ENCODE measurements at places on chromosomes 1 and 21.

DNA sequence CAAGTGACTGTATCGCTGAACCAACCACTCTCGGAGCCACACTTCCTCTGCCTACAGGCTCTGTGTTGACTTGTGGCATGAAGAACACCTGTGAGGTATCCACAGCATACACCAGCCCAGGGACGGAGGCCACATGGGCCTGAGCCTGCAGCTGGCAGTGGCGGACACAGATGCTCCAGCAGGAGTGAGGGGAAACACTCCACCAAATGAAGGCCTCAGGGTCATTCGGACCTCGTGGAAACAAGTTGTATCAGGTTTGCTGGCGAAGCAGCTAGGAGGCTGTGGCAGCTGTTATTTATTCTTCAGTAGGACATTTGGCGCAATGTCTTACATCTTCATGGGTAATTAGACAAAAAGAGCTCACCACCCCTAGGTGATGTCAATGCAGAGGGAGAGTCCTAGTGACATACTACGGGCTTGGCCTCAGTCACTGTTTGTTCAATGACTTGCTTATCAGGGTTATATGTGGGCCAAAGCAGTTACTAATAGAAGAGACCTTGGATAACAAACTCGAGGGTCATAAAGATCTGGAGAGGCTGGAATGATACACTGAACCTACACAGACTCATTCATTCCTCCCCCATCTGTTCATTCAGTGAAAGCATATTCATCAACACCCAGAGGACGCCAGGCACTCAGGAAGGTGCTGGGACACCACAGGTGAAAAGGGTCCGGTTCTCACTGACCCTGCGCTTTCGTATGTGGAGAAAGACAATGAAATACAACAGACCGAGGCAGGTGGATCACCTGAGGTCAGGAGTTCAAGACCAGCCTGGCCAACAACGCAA is 11.6 kb upstream of the ETS2 start:
- no peak for DNase-seq

DNA sequence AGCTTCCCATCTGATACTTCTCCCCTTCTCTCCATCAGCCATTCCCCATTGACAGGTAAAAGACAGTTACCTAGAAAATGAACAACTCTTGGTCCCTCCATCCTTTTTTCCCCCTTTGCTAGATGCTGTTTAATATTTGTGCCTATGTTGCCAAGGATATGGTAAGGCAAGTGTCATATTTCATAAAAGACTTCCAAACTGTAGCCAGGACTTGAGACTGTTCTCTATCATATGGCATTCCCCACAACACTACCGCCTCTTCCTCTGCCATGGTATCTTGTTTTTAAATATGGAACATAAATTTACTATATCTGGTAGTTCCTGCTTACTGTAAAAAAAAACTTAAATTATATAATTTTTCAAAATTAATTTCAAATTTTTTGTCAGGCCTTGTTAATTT is 97.2 kb downstream of the PHTF1 start:
- no peak for DNase-seq

DNA sequence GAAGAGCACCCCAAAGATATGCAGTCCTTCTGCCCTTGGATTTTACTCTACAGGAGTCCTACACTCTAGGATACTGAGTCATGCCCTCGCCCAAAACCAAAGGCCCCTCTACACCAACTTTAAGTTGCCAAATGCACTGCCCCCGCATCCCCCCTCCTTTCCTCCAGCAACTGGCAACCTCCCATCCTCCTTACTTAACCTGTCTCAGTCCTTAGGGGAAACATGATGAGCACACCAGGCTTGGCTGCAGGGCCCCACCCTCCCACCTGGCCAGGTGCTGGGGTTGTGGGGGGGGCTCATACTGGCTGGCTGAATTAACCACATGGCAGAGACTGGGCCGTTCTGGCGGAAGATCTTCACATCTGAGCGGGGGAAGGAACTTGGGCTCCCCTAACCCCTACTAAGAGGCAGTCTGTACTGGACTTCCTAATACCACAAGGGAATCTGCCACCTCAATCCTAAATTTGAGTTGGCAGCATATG is 1.2 kb downstream of the HDGF start:
- DNase-seq: no peak

- peak; percentile 86 for DNase-seq
Observed at GRCh38 chr1:231806623-231807495, 180.3 kb downstream of the DISC1 start.

DNA sequence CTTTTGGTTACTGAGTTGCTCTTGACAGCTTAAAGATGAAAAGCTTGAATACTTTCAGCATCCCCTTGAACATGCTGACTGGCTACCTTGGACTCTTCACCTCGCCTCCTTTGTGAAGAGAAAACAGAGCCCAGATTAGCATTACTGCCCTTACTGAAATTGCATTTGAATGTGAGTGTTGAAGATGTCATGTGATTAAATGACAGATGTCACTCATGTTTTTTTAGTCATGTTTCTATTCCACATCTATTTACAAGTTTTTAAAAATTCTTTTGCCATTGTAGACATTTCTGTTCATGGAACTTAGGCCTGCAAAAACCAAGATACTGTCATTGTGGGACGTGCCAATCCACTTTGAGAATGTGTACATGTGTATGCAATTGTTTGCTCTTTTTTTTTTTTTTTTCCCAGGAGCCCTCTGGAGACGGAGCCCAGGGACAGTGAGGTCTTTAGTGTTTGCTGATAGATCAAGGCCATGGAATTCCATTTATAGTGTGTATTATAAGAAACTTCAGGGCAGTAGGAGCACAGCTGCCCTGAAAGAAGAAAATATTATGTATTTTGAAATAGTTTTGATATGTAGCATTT is 25.7 kb upstream of the IVNS1ABP start:
- DNase-seq: no peak

DNA sequence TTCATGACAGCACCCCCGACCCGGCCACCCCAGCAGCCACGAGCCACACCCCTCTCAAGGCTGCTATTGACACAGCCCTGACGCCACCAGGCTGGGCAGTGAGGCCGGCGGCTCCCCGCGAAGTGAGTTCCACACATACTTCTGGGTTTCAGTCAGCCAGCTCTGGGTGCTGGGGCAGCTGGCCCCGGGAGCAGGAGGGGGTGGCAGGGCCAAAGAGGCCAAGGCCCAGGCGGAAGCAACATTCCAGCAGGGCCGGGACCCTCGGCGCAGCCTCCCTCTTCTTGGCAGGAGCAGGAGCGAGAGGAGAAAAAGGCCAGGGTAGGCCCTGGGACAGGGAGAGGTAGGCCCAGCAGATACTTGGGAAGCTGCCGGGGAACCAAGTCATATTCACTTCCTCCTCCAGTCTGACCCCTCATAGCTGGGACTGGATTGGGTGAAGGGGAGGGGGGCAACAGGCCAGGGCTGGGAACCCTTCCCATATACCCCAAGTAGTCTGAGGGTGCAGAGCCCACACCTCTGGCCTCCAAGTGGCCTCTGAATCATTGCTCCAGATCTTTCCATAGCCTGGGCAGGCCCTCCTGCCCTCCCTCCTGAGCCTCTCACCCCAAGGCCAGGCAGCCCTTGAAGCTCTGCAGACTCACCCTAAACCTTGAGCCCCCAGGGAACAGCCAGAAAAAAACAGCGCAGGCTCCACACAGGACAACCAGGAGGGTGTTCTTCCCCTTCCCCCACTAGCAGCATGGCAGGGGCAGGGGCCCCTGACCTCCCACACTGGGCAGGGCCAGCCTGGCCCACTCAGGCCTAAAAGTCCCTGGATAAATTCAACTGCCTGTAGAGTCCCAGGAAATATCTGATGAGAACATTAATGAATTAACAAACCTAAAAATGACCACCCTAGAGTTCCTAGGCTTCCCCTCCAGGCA is 5.7 kb downstream of the HSPG2 start:
- peak; percentile 77 for DNase-seq

DNA sequence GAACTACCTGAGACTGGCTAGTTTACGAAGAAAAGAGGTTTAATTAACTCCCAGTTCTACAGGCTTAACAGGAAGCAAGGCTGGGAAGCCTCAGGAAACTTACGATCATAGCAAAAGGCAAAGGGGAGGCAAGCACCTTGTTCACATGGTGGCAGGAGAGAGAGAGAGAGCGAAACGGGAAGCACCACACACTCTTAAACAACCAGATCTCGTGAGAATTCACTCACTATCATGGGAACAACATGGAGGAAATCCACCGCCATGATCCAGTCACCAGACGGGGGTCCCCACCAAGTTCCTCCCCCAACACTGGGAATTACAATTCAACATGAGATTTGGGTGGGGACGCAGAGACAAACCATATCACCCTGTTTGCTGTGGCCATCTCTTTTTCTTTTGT is 11.8 kb downstream of the MT1HL1 start:
- DNase-seq: no peak

GRCh38 chr1:101026430-101026788 is 825 bp upstream of the DPH5 start:
- DNase-seq: no peak

DNA sequence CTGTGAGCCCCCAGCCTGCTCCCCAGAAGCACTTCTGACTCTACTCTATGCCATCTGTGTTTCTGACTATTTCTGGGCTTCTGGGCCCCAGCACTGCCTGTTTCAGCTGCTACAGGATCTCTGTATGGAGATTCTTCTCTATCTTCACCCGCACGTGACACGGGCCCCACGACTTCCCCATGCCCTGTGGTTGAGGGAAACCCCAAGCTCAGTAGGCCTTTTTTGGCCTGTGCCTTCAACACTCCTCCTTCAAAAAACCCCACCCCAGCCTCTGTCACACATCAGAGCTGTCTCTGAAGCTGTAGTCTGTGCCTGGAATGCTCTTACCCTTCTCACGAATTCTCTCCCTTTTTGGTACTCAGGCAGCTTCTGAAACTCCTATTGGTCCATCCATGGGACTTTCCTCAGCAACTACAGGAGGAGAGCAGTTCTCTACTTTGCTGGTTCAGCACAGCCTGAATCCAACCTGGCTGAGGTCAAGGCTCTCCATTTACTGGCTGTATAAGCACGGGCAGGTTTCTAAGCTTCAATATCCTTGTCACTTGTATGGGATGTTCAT is 2.0 kb upstream of the NID1 start:
- DNase-seq: peak; percentile 92

GRCh38 chr1:8121261-8122159 is 95.4 kb upstream of the ERRFI1 start:
- no peak for DNase-seq

- DNase-seq: peak; percentile 17
Observed at GRCh38 chr1:43256675-43257570, 12.9 kb upstream of the TMEM125 start.

- no peak for DNase-seq
Observed at GRCh38 chr1:20078171-20078651, 8.2 kb downstream of the PLA2G5 start.
